ENCODE measurements at places on chromosomes 7 and 10.

GRCh38 chr7:75971961-75972763 is 22.2 kb downstream of the TMEM120A start:
- DNase-seq: no peak

- no peak for DNase-seq
These were observed 27.7 kb upstream of the PHYHIPL start for GRCh38 chr10:59148701-59149100.

DNA sequence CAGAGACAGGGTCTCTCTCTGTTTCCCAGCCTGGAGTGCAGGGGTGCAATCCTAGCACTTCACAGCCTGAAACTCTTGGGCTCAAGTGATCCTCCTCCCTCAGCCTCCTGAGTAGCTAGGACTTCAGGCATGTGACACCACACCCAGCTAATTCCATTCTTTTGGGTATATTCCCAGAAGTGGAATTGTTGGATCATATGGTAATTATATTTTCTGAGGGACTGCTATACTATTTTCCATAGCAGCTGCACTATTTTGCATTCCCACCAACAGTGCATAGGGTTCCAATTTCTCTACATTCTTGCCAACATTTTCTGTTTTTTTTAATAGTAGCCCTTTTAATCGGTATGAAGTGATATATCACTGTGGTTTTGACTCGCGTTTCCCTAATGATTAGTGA is 30.0 kb upstream of the RAB11FIP2 start:
- no peak for DNase-seq

DNA sequence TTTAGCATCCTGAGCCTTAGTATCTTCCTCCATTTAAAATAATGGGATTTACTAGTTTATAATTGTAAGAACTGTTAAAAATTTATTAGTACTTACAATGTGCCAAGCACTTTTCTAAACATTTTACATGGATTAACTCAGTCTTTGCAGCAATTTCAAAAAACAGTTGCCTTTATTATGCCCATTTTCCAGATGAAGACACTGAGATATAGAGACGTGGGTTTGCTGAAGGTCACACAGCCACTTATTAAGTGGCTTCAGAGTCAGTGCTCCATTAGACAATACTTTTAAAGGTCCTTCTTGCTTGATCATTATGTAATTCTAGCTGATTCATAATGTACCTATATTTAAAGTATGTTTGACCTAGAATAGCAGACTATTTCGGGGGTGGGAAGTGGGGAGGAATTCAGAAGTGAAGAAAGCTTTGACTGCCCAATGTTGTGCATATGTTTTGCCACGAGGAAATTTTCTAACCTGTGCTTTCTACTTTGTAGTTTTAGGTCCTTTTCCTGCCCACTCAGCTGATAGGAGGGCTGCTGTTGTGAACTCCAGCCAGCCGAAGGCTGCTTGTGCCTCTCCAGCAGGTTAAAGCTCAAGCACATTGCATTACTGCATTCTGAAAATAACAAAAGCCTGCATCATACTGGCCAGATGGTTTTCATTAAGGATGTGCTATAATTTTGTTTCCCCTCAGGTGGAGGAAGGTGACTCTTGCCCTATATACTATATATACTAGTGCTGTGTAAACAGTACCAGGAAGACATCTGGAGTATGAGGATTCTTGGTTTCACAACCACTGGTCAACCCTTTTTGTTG is 4.3 kb downstream of the PLEKHA8 start:
- DNase-seq: peak; percentile 45

DNA sequence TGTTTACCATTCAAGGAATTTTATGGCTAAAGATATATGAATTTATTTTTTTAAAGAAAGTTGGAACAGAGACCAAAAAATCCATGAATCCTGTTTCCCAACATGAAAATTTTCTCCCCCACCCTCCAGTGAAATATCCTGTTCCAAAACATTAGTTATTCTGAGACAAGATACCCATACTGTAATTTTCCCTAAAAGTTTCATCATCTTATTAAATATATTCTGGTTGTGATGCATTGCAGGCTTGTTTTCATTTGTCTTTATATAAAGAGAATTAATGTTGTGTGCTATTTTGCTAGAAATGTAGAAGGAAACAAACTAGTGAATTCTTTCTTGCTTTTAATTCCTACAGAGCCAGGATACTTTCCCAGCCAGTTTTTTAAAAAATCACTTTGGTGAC is 106.6 kb downstream of the EXOC4 start:
- no peak for DNase-seq

- peak; percentile 83 for DNase-seq
These were observed 94.4 kb upstream of the KIAA1217 start for GRCh38 chr10:24114556-24114955.

GRCh38 chr7:43591558-43592180 is 8.8 kb downstream of the STK17A start:
- no peak for DNase-seq

DNA sequence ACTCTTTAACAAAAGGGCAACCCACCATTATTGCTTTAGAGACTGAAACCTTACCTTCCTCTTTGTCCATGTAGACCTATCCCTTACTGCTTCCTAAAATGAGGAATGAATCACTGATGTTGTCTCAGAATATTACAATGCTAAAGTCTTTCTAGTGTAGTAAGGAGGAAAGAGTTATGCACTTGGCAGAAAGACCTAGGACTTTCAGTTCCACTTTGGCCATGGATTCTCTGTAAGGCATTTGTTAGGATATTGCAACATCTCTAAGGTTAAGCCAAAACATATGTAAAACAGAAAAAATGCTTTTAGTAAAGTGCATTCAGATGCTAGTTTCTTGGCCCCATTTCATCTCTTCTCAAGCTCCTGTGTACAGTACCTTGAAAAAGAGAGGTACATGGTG is 230.9 kb downstream of the PARD3 start:
- peak; percentile 88 for DNase-seq

GRCh38 chr7:2470204-2471021 is 5.8 kb downstream of the GRIFIN start:
- DNase-seq: no peak

DNA sequence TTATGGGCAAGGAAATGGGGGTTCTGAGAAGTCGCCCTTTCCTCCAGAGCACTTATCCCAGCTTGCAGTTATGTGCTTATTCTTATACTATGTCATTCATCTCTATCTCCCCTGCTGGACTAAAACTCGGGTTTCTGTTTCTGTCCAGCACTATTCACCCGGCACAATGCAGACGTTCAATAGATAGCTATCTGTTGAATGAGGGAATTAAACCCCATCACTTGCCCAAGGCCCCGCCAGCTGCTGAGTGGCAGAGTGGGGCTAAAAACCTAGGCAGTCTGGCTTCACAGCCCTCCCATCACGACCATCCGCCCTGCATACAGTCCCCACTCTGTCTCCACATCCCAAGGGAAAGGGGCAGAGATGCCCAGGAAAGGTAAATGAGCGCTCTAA is 5.4 kb downstream of the SLIT1 start:
- no peak for DNase-seq

Data from fibroblast of skin of left biceps (primary cell).